ENCODE measurements at places on chromosomes 4 and X. TPM values are rescaled to one million over a fixed set of nuclear protein-coding genes. Genes with fewer than 3 reads are reported as not detected.

The GYG2 gene
- 0.75 TPM for total RNA-seq

GRCh38 chr4:70902577-70903290, 565 bp downstream of the MOB1B start:
- no peak for DNase-seq

The BTC gene
- 5.4 TPM for total RNA-seq

The CBLL2 gene
- total RNA-seq = not detected

- DNase-seq = no peak
Observed at GRCh38 chr4:181938631-181939030, 304.6 kb upstream of the TENM3 start.

GRCh38 chr4:16237715-16238114, 11.4 kb upstream of the TAPT1 start:
- DNase-seq = no peak

DNA sequence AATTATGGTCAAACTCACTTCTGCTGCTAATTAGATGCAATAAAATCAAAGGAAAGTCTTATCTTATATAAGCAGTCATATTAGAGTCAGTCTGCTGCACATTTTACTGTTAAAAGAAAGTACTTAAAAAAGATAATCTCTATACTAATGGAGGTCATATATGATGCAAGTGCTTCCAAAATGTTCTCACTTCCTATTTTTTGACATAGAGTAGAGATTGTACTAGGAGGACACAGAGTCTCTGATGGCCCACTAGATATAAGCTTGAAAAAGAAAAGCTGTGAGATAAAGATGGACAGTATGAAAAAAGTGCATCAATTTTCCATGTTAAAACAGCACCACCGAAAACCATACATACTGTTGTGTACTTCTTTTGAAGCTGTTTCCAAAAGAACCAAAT, 196.9 kb downstream of the KLHL13 start:
- no peak for DNase-seq

GRCh38 chrX:118847676-118848075, 24.1 kb downstream of the ZCCHC12 start:
- DNase-seq = peak; percentile 10

DNA sequence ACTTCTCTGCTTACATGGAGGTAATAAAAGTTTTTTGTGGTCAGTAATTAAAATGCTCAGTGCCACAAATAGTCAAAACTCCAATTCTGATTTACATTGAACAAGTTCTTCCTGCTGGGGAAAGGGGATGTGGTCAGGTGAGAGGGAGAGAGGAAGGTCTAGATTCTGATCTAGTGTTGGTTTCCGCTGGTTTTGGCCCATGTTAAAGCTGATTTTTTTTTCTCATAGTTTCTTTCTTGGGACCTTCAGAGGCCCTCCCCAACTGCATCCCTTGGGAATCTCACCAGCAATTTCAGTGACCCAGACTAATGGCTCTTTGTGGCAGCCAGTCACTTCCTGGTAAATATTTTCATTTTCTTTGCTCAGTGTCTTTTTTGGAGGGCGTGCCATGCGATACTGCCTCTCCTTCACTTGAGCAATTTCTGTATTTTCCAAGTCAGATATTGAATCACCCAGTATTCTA, 332.7 kb downstream of the RAPGEF2 start:
- DNase-seq = no peak

DNA sequence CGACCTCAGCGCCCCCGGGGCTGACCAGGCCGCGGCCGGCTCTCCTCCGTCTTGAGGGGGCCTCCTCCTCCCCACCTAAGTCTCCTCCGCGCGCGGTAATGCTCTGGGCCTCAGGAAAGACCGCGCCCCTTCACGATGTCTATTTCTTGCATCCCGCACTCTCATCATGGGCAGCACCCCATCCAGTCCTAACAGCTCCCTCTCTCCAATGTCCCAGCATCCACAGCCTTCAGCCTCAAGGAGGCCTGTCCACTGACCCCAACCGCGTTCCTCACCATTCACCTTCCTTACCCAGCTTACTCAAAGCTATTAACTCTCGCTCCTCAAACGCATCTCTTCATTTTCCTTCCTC, 77.5 kb downstream of the MAGED4 start:
- no peak for DNase-seq

DNA sequence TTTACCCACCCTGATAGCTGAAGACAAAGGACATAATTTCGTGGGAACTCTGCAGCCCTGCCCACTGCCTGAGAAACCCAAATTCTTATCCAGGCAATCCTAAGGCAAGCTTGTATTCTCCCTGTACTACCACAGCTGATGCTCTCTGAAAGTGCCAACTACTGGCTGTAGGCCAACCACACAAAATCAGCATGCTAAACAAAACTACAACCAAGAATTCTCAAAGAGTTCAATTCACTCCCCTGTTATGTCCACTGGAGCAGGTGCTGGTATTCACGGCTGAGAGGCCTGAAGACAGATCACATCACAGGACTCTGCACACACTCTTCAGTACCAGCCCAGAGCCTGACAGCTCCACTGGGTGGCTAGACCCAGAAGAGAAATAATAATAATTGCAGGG, 375.9 kb upstream of the NDST4 start:
- no peak for DNase-seq

DNA sequence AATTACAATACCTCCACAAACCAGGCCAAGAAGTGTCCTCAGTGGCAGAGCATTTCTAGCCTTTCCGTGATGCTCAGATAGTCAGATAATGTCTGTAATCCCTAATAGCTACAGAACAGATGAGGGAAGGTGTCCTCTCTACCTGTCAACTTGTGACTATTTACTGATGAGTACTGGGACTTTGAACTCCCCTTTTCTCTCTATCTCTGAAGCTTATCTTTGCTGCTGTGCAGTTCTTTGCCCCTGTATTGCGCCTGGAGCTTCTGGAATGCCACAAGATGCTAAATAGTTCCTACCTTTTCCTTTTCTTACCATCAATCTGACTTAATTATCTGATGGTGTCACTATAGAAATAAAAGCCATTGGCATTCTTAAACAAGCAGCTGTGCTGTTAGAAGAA, 30.5 kb downstream of the FGF2 start:
- DNase-seq = no peak
